Stimulated activated CD4-positive, alpha-beta T cell treated with anti-CD3 and anti-CD28 coated beads, Interleukin-4, amount 100 ng/mL, for 48 hours (primary cell): ENCODE measurements at places on chromosomes 3 and 15.
A peak's percentile ranks its signal among the peaks of the same experiment; 100 is the strongest.

DNA sequence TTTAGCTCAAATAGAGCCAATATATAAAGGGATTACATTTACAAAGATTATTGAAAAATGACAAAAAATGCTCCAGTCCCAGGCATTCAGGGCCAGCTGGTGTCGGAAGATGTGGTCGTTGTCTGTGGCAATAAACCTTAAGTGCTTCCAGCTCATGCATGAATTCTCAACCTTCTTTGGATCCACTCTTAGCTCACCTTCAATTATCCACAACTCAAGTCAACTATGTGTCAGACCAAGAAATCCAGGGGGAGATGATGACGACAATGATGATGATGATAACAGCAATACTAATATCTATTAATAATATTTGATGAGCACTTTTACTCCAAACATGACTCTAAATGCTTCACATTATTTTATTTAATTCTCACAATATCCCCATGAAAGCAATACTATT, 53.6 kb upstream of the PXYLP1 start:
- no peak for DNase-seq

DNA sequence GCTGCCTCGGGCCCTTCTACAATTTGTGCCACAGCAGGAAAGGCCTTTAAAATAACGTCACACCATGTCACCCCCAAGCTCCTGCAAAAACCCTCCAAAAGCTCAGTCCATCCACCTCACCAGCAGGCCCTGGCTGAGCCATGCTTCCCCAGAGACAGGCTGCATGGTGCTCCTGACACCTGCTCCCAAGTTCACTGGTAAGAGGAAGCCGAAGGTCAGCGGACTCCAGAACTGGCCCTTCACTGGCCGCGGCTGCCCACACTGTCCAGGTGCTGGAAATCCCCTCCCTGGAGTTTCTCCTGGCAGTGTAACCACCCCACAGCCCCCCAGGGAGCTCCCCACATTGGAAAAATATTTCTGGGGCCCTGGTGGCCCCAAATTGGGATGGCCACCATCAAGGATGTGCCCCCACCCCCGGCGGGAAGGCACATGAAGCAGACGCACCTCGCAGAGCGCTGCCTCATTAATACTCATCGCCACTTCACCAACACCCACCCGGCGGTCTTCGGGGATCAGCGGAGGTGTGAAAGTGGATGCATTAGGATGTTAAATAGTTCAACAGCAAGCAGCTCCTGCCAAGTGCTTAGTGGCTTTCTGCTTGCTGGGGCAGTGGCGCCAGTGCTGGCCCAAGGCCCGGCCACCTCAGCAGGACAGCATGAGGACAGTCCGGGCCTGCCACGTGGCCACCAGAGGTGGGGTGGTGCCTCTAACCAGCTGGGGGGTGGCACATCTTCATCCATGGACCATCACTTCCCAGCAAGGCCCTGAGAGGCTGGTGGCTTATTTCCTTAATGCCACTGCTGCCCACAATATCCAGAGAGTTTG, 146.1 kb upstream of the IQSEC1 start:
- no peak for DNase-seq

DNA sequence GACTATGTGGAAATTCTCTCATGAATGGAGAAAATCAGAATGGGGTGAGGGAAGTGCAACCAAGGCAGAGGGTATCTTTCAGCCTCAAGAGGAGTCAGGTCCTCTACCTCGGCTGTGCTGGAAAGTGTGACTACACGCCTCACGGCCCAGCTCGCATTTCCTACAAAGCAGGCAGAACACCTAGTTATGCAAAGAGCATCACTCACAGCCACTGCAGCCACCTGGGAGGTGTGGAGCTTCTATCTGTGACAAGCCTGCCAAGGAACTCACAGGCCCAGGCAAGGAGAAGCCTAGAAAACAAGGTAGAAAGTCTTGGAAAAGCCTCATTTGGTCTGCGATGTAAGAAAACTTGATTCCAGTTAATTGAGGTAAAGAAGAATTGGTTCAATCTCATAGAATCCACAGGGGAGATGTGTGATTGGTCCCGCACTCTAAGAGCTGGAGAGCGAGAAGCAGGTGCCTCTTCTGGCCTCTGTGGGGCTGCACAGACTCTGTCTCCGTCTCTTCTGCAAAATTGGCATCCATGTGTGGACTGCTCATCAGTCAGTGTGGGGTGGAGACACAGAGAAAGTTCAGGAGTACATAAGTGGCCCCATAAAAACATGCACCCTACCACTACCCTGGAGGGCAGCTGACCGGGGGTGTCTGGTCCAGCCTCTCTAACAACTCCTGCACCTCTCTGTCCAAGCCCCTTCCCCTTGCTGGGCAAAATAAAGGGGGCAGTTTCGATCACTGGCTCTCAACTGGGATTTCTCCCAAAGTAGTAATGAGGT, 76.8 kb downstream of the TAMM41 start:
- DNase-seq: no peak

DNA sequence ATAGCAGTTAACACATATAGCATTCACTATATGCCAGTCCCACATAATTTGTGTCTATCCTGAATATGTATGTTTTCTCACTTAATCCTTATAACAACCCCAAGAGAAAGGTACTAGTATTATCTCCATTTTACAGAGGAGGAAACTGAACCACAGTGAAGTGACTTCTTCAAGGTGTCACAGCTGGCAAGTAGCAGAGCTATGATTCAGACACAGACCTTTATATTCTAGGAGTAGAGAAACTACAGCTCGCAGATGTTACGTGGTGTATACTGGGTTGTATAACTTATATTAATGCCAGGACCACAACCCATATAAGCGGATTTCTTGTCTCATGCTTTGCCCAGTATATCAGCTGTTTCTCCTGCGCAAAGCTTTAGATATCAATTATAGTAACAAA, 29.5 kb upstream of the ICE2 start:
- DNase-seq: no peak

- no peak for DNase-seq
Observed at GRCh38 chr15:98241032-98241554, 280.6 kb downstream of the ARRDC4 start.

- DNase-seq: no peak
Observed at GRCh38 chr3:167538081-167538480, 64.2 kb upstream of the SERPINI2 start.

- DNase-seq: no peak
Observed at GRCh38 chr3:143201045-143201444, 81.5 kb downstream of the CHST2 start.

DNA sequence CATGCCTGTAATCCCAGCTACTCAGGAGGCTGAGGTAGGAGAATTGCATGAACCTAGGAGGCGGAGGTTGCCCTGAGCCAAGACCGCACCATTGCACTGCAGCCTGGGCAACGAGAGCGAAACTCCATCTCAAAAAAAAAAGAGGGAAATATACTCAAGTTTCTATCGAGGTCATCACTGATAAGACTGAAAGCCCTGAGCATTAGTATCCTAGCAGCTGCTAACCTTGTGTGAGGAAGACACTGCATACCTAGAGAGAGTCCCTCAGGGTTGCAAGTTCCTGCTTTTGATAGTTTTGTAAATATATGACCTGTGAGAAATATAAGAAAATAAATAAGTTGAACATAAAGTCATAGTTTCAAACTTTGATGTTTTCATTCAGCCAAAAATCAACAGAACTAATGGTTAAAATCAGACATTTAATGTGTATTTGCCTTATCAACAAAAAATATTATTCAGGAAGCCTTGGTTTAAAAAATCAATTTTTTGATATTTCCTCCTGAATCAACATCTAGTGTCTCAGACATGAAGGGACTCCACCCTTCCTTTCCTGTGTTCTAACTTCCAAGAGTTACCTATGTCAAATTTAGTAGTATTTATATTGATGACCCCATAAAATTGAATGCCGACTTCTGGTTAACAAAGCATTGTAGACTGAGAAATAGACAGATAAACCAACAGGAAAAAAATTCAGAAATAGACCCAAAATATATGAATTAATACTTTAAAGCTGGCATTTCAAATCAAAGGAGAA, 19.8 kb upstream of the USP3 start:
- DNase-seq: no peak

DNA sequence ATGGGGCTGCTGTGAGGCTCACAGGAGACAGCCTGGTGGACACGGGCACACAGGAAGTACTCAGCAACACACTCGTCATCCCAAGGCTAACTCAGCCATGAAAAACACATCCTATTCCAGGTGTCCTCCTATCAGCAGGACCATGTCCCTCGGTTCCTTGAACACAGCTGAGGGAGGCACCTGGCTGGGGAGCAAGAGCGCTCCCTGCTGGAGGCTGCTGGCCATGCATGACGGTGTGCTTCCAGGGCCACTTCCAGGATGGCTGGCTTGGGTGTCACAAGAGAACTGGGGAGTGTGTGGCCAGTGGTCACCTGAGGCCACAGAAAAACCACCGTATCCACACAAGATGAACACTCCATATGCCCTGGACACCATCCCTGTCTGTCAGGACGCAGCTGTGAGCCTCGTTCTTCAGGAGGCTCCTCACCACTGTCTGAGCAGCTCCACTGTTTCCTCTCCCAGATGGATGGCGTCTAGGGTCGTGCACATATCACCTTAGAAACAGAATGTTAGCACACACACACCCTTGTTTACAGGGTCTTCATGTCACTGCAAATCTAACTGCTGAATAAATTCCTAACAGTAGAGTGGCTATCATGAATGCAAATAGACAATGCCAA, 31.0 kb downstream of the POC1A start:
- DNase-seq: peak; percentile 62

DNA sequence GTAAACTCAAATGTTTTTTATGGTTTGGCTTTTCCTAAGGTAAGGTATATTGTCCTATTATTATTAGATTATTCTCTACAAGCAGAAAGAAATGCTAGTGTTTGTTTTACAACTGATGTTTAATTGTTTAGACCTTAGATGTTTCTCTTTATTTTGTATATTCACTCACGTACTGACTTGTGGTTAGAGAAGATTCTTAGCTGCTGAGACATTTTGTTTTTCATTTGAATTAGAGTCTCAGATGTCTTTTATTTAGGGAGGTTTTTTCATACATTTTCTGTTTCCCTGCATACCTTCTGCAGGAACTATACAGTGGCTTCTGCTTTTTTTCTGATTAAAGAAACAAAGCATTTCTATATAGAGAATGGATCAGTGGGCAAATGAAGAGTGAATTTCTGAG, 110.9 kb downstream of the MYRIP start:
- no peak for DNase-seq

- DNase-seq: no peak
Observed at GRCh38 chr15:86060674-86061073, 19.0 kb upstream of the AGBL1 start.

DNA sequence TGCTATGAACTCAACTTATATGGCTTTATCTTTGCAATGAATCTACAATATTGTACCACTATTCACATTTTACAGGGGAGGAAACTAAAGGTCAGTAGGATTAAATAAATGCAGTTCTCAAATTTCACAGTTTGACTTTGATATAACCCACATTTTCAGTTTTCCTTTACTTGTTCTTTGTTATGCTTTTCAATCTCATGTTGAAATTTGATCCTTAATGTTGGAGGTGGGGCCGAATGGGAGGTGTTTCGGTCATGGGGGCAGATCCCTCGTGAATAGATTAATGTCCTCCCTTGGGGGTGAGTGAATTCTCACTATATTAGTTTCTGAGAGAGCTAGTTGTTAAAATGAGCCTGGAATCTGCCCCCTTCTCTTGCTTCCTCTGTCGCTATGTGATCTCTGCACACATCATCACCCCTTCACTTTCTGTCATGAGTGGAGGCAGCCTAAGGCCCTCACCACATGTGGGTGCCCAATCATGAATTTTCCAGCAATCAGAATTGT, 44.7 kb downstream of the CD200 start:
- DNase-seq: no peak

DNA sequence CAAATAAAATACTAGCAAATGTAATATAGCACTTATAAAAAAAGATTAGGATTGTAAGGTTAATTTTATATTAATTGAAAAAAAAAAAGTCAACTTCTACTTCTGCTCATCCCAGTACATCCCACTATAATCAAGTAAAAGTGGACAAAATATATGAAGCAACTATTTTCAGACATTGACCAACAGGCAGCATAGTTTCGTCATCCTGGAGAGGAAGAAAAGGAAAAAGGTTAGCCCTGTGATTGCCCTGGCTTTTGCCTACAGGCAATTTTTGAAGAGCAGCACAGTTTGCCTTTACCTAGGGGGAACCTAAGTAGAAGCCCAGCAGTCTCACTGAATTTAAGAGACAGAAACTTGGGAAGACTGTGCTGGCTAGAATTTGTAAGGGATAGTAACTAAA, 52.2 kb upstream of the ACTC1 start:
- DNase-seq: no peak

- no peak for DNase-seq
Observed at GRCh38 chr3:178455226-178455625, 81.0 kb upstream of the KCNMB2 start.

GRCh38 chr3:138059261-138059660, 49.3 kb downstream of the CLDN18 start:
- DNase-seq: no peak

GRCh38 chr15:98875309-98875708, 132.3 kb downstream of the PGPEP1L start:
- DNase-seq: no peak

- no peak for DNase-seq
Observed at GRCh38 chr3:44442596-44443309, 34.7 kb downstream of the ZNF445 start.

DNA sequence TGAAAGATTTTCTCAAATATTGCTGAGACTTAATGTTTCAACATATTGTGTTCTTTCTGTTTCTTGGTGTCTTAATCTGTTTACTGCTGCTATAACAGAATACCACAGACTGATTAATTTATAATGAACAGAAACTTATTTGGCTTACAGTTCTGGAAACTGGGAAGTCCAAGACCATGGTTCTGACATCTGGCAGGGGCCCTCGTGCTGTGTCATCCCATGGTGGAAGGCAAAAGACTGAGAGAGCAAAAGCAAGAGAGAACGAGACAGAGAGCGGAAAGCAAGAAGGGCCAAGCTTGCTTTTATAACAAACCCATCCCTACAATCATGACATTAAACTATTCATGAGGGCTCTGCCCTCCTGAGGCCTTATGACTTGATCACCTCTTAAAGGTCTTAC, 88.7 kb downstream of the ARNT2 start:
- DNase-seq: no peak

GRCh38 chr3:192275741-192276355, 451.5 kb downstream of the FGF12 start:
- no peak for DNase-seq

- no peak for DNase-seq
Observed at GRCh38 chr3:170220871-170221270, 1.4 kb upstream of the PRKCI start.

- DNase-seq: no peak
Observed at GRCh38 chr3:184429786-184430185, 49.9 kb downstream of the CHRD start.

- no peak for DNase-seq
Observed at GRCh38 chr3:156389449-156389950, 165.4 kb downstream of the SSR3 start.

GRCh38 chr15:75706682-75706954, 6.0 kb downstream of the CSPG4 start:
- DNase-seq: no peak
